ENCODE measurements at places on chromosomes 13 and 19.

DNA sequence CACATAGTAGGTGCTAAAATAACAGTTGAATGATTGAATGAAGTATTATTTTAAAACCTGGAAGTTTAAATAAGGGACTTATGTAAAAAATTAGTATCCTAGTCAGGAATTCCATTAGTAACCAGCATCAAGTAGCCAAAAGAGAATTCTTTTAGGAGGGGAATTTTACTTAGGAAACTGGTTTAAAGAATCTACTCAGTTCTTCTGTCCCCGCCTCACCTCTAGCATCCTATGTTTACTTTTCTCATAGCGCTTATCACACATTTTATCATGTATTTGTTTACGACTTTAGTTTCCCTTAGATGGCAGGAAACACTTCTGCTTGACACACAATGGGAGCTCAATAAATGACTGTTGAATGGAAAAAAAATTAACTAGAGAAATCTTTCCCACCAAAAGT, 229.0 kb downstream of the KLF5 start:
- no peak for DNase-seq
- no peak overlapping the region for H3K4me3 ChIP-seq
- H3K4me1 ChIP-seq = no peaks in the 10 kb centered on the region
- no peak overlapping the region for H3K27ac ChIP-seq
- H3K36me3 ChIP-seq = no peaks in the 10 kb centered on the region

DNA sequence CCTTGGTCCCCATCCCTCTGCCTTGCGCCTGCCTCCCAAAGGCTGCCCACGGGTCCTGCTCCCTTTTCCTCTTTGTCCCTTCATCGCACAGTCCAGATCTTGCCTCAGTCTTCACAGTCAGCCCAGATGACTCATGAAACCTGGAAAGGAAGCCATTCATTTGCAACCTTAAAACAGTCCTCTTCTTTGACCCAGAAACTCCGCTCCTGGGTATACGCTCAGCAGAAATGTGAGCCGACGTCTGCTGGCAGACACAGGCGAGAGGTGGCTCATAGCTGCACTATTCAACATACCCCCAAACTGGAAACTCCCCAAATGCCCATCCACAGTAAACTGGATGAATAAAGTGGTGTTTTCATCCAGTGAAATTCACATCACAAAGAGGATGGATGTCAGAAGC, 13.6 kb upstream of the PEPD start:
- no peak for DNase-seq
- H3K27me3 ChIP-seq = peaks cover 56% of the 10 kb centered on the region
- no peak overlapping the region for H3K27ac ChIP-seq
- H3K36me3 ChIP-seq = no peaks in the 10 kb centered on the region

GRCh38 chr13:50844084-50844875, 788 bp upstream of the DLEU7 start:
- no peak overlapping the region for H3K4me3 ChIP-seq
- no peaks in the 10 kb centered on the region for H3K36me3 ChIP-seq
- peaks cover 5% of the 10 kb centered on the region for H3K4me1 ChIP-seq
- DNase-seq = no peak

- no peaks in the 10 kb centered on the region for H3K36me3 ChIP-seq
- DNase-seq = no peak
- H3K4me3 ChIP-seq = no peak overlapping the region
- peaks cover 22% of the 10 kb centered on the region for H3K27me3 ChIP-seq
Measured at GRCh38 chr19:5407356-5407755, 47.9 kb upstream of the ZNRF4 start.

GRCh38 chr19:40241809-40242384, 15.4 kb upstream of the CCNP start:
- no peaks in the 10 kb centered on the region for H3K27me3 ChIP-seq
- peaks cover 50% of the 10 kb centered on the region for H3K36me3 ChIP-seq
- no peak overlapping the region for H3K4me3 ChIP-seq
